Astrocyte of the cerebellum (primary cell): ENCODE measurements at places on chromosomes 3 and 15.
A peak's percentile ranks its signal among the peaks of the same experiment; 100 is the strongest.

DNA sequence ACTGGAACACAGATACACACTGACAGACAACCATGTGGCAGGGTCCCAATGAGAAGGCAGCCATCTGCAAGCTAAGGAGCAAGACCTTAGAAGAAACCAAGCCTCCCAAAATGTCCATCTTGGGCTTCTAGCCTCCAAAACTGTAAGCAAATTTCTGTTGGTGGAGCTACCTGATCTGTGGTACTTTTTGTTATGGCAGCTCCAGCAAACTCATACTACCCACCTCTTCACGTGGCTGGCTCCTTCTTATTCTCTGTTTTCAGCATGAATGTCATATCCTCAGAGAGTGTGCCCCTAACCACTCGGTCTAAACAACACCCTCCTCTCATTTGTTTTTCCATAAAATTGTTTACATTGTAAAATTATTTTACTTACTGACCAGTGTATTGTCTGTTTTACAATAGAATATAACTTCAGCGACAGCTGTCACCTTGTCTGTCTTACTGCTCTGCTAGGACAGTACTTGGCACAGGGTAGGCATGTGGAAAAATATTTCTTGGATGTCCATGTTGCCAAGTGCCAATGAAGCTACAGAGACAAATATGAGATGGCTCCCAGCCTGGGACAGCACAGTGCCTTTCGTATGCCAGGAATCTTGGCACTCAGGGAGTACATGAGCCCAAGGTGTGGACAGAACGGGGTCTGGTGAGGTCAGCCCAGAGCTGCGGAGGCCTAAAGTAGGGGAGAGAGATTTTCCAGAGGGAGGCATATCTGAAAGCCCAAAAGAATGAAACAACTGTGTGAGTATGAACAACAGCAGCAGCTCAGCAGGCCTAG, 17.4 kb upstream of the SLC25A36 start:
- no peak for DNase-seq

DNA sequence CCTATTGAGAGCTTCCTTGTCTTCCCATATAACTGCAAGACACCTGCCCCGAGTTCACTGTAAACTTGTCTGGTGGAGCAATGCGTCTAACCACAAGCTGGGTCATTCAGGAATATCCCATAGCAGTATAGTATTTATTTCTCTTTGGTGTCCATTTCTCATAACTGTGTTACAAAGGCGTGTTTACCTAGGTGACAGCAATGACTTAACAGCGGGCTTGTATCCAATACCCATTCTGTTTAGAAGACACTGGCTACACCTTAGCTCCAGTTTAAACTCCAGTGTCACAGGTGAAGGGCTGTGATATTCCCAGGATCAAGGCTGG, 24.3 kb downstream of the ATP10A start:
- no peak for DNase-seq

DNA sequence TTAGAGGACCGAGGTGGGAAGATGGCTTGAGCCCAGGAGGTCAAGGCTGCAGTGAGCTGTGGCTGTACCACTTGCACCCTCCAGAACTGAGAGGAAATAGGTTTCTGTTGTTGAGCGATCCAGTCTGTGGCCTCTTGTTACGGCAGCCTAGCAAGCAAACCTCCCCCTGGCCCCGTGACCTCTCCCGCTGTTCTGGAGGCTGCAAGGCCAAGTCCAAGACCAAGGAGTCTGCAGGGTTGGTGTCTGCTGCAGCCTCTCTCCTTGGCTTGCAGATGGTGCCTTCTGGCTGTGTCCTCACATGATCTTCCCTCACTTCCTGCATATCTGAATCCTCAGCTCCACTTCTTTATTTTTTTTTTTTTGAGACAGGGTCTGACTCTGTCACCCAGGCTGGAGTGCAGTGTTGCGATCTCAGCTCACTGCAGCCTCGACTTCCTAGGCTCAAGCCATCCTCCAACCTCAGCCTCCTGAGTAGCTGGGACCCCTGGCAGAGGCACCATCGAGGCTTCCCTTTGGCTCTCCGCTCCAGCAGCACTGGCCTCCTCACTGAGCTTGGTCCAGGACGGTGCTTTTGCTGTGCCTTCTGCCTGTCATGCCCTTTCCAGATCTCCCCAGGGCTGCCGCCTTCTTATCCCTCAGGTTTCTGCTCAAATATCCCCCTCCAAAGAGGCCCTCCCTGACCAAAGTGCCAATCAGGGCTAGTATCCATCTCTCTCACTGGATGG, 18.0 kb upstream of the PLXND1 start:
- DNase-seq = no peak

DNA sequence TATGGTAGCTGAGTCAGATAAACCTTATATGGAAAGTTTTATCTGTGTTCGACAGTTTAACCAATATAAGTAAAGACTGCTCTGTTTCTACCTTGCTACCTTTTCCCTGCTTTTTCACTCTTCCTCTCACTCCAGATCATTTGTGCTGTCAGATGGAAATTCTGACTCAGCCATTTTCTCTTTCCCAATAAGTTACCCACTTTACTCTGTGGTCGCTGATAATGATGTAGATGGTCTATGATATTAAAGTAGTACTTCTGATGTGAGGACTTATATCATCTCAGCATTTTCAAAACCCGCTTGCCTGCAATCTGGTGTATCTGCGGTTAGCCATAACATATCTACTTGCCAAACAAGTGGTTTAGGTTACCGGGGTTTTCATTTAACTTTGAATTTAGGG, 15.0 kb upstream of the UTS2B start:
- DNase-seq = no peak

DNA sequence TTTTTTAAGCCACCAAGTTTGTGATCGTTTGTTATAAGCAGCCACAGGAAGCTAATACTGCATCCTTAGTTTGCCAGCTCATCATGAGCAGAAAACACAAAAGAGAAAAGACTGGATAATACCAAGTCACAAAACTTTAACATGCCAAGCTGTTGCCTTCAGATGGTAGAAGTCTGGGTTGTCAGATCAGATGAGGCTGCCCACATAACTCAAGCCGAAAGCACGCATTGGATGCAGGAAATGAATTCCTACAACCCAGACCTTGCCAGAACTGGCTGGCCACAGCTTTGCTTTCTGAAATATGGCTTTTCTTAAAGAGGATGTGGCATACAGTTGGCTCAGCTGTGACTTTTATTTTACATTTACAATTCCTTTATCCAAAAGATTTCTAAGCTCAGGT, 118.3 kb upstream of the NEO1 start:
- DNase-seq = no peak

GRCh38 chr15:38459480-38459879, 5.6 kb downstream of the FAM98B start:
- DNase-seq = no peak

DNA sequence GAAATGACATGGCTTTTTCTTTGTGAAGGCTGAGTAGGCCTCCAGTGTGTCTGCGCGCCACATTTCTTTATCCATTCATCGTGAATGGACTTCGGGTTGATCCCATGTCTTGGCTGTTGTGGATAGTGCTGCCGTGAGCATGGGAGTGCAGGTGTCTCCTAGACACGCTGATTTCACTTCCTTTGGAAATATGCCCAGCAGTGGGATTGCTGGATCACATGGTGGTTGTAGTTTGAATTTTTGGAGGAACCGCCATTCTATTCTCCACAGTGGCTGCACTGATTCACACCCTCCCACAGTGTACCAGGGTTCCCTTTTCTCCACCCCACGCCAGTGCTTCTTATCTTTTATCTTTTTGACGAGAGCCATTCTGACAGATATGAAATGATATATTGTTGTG, 171.7 kb downstream of the NSMCE3 start:
- DNase-seq = no peak

- DNase-seq = no peak
These were observed 35.3 kb downstream of the ZBTB38 start for GRCh38 chr3:141403576-141403975.

DNA sequence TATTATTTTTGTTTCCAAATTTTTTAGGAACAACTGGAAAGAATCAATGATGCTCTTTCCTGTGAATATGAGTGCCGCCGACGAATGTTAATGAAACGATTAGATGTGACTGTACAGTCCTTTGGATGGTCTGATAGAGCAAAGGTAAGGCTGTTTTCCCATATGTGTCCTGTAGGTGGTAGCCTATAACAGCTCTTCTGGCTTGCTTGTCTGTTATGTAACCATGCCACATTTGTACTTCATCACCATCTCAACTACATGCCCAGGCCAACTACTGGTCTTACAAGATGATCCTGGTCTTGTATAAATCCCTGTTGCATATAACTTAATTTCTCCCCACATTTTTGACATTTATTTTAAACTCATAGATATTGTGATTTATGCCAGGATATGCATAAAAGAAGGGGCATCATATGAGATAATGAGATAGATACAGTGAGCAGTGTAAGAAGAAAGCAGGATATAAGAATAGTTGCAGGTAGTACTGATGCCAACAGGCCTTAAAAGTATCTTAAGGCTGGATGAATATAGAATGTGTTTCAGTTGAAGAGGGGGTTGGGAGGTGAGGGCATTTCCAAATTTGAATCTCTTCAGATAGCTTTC, 20.3 kb downstream of the FAM98B start:
- peak; percentile 48 for DNase-seq

DNA sequence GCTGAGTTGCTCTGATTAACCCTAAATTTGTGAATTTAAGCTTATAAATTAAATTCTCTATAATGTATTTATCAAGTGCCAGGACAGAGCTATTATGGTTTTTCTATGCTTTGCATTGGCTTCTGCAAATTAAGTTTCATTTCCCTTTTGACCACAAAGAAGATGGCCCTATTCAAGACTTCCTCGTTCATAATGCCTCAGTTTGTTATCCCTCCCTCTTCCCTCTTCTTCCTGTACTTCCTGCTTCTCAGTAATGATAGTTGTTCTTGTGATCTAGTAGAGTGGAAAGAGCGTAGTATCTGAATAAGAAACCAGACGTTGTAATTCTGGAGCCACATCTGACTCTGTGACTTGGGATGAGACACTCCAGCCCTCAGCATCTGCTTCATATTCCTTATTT, 118.7 kb downstream of the CACNA1D start:
- DNase-seq = no peak

- no peak for DNase-seq
These were observed 223.0 kb upstream of the LYSMD4 start for GRCh38 chr15:99956022-99956775.

DNA sequence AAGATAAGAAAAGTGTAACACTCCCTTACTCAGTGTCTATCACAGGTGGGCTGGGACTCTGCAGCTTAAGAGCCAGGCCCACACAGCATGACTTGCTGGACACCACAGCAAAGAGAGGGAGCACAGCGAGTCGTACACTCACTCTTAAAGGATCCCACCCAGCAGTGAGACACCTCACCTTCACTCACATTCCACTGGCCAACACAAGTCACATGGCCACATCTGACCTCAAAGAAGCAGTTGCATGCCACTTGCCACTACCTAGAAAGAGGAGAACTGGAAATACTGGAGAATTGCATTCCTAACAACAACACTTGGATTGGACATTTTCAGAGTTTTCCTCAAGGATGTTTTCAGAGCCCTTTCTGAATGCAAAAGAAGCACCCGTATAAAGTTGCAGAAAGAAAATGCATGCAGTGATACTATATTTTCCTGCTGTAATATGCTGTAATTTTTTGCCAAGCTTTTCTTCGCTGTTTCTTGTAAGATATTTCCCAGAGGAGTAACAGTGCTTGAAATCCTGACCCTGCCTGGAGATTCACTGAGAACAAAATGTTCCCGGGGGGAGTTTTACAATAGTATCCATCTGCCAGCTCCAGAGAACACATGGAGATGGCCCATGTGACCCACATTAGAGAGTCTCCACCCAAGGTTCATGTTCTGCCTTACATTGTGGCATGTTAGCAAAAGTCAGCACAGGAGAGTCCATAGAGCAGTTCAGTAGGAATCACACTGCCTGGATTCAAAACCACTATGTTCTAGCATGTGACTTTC, 42.2 kb downstream of the TRIM42 start:
- DNase-seq = no peak

GRCh38 chr3:56855856-56856512, 54.2 kb upstream of the ARHGEF3 start:
- DNase-seq = no peak

- DNase-seq = no peak
These were observed 262.5 kb upstream of the LRTM1 start for GRCh38 chr3:55190331-55190730.

GRCh38 chr3:76063019-76063418, 277.7 kb upstream of the ZNF717 start:
- DNase-seq = peak; percentile 86

GRCh38 chr3:128369121-128369703, 97.5 kb downstream of the DNAJB8 start:
- no peak for DNase-seq

- DNase-seq = no peak
These were observed 70.4 kb downstream of the ADAMTS7 start for GRCh38 chr15:78740904-78741274.

DNA sequence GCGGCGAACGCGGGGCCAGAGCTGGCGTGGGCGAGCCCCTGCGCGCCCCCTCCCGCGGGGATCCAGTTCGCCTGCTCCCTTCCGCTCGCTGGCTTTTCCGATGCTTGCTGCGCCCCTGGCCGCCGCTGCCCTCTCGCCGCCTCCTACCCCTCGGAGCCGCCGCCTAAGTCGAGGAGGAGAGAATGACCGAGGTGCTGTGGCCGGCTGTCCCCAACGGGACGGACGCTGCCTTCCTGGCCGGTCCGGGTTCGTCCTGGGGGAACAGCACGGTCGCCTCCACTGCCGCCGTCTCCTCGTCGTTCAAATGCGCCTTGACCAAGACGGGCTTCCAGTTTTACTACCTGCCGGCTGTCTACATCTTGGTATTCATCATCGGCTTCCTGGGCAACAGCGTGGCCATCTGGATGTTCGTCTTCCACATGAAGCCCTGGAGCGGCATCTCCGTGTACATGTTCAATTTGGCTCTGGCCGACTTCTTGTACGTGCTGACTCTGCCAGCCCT, 721 bp downstream of the P2RY1 start:
- DNase-seq = peak; percentile 2

DNA sequence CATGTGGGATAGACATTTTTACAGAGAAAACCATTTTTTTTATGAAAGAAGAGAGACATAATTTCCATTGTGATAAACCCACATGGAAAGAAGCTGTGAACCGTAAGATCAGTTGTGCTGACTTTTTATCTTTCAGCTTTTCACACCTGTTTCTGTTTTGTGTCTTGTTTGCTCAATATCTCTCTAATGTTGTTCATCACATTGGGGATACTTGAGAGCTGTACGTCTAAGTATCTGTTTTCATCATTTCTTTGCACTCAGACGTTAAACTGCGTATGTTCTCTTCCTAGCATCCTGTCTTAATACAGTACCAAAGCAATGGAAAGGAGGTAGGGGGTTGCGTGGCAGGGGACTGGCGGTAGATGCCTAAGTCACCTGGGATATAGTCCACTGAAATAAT, 449.0 kb downstream of the NAALADL2 start:
- no peak for DNase-seq

- DNase-seq = no peak
These were observed 1.4 kb upstream of the PTPN23 start for GRCh38 chr3:47379411-47379899.

GRCh38 chr3:130915567-130916292, 21.8 kb downstream of the ATP2C1 start:
- DNase-seq = no peak
